ENCODE measurements at places on chromosomes 7 and 10.

- no peak for DNase-seq
Observed at GRCh38 chr10:88336334-88336733, 246.8 kb downstream of the RNLS start.

- no peak for DNase-seq
Observed at GRCh38 chr7:50531928-50532327, 33.3 kb downstream of the DDC start.

DNA sequence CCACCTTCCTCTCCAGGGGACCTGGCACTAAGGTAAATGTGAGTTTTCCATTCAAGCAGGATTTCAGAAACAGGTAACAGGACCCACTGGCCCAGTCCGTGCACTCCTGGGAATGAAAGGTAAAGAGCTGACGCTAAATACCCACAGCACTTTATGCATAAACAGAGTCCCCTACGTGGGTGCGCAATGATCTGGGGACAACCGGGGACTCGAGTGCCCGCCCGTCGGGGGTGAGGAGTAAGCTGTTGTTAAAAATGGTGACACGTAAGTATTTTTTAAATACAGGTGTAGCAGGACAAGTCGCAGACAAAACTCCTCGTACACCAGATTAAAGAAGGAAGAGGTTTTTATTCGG, 47.2 kb upstream of the PPP2R2D start:
- DNase-seq = no peak

DNA sequence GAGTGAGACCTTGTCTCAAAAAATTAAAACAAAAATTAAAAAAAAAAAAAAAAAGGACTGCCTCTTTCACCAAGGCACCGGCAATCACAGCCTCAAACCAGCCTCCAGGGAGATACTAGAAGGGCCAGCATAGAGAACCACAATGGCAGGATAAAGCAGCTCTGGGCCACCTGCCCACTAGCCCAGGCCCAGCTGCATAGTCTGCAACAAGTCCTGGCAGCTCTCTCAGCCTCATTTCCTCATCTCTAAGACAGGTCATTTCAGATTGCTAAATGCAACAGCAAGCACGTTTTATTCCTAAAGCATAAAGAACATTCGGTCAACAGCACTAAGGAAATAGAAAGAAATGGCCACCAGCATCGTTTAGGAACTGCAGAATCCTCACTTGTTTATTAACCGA, 28.8 kb downstream of the XPNPEP1 start:
- no peak for DNase-seq

- no peak for DNase-seq
Observed at GRCh38 chr7:55962014-55962413, 2.4 kb upstream of the NIPSNAP2 start.

DNA sequence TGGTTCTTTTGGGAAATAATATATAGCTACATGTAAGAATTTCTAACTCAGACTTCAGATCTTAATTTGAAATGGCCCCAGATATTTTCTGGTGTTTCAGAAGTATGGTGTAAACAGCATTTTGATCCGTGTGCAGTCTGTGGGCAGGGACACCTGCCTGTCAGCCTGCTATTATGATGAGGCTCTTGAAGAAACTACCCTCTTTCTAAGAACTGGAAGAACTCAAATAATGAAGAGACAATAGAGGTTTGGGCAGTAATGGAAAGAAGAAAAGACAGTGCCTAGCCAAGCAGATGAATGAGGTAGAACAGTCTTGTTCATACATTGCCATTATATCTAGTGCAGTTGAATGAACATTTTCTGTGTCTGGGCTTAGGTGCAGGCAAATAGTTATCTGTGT, 256.6 kb downstream of the ARHGAP21 start:
- no peak for DNase-seq

DNA sequence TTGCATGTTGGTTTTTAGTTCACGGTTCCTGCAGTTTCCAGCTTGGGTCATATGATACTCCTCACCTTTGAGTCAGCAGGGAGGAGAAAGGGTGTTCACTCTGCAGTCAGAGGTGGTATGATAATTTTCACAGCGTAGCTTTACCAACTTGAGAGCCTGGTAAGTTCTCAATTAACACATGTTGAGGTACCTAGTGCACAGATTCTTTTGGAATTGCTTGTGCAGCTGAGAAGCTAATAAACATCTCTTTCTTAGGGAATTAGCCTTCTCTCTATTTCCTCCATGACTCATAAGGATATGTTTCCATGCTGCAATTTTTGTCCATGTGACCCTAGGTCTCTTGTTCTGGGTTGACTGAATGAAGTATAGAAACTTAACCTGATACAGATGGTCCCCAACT, 166.6 kb downstream of the KIF20B start:
- no peak for DNase-seq

GRCh38 chr10:132385721-132386418, 11.1 kb upstream of the PWWP2B start:
- DNase-seq = no peak

DNA sequence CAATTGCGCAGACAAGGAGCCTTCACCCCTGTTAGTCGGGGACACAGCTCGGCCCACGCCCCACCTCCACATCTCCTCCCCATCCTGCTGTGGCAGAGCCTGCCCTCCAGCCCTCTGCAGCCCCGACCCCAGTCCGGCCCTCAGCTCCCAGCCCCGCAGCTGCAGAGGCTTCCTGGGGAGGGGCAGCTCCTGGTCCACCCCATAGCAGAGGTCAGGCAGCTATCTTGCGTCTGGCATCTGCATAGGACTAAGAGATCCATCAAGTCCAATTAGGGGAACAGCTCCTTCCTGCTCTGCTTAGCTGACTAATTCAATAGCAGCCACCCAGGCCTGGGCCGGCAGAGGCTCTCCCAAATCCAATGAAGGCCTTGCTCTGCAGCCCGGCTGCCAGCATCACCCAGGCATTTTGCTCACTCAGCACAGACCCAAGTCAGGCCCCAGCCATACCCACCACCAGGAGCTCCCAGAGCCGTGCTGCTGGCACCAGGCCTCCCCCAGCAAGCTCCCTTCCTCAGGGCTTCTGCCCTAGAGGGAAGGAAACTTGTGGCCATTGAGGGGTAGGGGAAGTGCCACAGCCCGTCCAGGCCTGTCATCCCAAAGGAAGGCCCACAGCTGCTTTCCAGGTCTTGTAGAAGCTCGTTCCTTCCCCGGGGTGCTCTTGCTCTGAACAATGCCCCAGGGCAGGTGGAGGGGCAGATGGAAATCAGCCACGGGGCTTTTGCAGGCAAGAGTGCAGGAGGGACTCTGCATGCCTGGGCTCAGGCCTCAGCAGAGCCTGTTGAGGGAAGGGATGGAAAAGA, 106.2 kb upstream of the RET start:
- no peak for DNase-seq

GRCh38 chr7:27946351-27946750, 206.4 kb downstream of the TAX1BP1 start:
- no peak for DNase-seq

GRCh38 chr7:82700741-82701140, 257.2 kb upstream of the CACNA2D1 start:
- DNase-seq = no peak

GRCh38 chr10:37639200-37639599, 218.2 kb downstream of the ZNF248 start:
- no peak for DNase-seq

- no peak for DNase-seq
Observed at GRCh38 chr10:17782921-17783665, 26.1 kb upstream of the MRC1 start.

- DNase-seq = no peak
Observed at GRCh38 chr7:40544221-40544723, 409.5 kb downstream of the SUGCT start.

GRCh38 chr10:1882180-1882579, 144.9 kb upstream of the ADARB2 start:
- DNase-seq = no peak

DNA sequence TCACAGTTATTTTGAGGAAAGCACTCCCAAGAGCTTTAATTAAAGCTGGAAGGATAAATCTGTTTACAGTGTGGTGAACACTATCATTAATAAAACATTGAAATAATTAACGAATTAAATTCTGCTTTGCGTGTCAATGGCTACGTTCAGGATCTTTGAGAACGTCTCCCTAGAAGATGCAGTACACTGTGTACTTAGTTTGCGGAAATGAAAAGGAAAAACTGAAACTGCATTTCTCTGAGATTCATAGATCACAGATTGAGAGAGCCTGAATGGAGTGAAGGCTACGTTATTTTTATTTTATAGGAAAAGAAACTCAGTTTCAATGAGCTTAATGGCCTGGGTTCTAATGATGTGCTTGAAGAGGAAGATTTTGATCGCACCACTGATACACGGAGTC, 85.3 kb downstream of the NRP1 start:
- DNase-seq = no peak

DNA sequence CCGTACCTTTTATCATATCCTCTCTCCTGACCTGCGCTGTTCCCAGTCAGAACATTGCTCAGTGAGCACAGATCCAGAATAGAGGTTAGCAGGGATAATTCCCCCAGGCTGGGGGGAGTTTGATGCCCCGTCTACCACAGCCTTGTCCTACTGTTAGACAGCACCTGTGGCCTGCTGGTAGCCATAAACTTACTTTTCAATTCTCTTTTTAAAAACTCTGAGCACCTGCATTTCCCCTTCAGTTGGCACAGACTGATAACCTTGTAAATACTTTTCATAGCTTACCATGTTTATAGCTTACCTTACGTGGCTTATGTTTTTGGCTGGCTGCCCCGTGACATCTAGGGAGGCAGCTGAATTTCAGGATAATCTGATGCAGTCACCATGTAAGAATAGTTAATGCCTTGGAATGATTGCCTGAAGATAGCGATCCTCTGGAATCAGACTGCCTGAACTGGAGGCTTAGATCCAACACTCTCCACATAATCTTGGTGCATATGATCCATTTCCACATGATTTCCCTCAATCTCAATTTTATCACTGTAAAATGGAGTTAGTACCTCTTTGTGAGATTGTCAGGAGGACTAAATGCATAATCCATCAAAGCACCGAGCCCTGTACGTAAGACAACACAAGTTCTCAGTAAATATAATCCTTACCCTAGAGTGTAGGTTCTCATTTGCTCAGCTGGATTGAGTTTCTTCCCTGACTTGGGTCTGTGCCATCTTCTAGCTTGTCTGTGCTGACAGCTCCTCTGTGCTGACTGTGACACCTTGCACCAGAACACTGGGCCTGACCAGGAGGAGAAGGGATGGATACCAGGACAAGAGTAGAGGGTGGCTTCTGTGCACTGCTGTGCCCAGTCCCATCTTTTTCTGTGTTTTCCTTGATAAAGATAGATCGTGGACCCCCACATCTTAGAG, 111.7 kb upstream of the GJD4 start:
- DNase-seq = no peak

- no peak for DNase-seq
Observed at GRCh38 chr7:877312-878232, 1.2 kb downstream of the GET4 start.

GRCh38 chr7:104207348-104207730, 474 bp downstream of the ORC5 start:
- no peak for DNase-seq

- DNase-seq = no peak
Observed at GRCh38 chr7:82347808-82348207, 95.8 kb downstream of the CACNA2D1 start.

GRCh38 chr7:30173058-30173897, 38.5 kb downstream of the MTURN start:
- DNase-seq = no peak

DNA sequence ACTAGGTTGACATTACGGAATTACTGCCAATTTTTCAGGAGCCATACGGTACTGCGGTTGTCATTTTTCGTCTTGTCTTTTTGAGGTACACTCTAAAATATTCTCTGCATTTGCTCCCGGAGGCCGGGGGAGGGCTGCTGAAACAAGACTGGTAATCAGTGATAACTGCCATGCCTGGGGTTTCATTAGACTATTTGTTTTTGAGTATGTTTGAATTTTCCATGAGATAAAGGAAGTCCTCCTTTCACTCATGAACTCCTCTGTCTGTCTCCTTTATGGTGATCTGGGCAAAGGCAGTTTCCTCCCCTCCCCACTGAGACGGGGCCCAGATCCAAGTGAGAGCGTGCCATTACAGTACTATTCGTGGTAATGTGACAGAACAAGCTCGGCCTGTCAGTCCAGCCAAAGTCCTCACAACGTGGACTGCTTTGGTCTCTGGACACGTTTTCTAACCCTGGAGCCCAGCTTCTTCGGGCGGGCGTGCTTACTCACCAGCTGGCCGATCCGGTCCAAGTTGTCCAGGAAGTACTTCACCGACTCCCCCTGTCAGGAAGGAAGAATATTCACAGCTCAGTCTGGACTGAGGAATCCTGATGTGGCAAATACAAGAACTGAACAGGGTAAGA, 45.1 kb downstream of the AMZ1 start:
- no peak for DNase-seq

DNA sequence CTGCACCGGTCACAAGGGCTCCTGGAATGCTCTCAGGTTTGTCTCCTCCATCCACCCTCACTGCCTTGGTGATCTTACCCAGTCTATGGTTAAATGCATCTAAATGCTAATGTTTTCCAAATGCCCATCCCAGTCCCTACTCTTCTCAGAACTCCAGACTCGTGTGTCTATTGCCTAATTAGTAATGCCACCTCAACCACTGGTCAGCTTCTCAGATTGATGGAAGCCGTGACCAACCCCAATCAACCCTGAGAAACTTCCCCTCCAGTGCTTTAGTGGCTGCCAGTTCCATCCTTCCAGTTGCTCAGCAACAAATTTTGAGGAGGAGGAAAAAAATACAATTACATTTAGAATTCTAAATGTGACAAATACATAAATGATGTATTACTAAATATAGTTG, 18.6 kb downstream of the NUDCD3 start:
- DNase-seq = no peak

GRCh38 chr7:101973130-101973529, 155.7 kb downstream of the CUX1 start:
- no peak for DNase-seq

DNA sequence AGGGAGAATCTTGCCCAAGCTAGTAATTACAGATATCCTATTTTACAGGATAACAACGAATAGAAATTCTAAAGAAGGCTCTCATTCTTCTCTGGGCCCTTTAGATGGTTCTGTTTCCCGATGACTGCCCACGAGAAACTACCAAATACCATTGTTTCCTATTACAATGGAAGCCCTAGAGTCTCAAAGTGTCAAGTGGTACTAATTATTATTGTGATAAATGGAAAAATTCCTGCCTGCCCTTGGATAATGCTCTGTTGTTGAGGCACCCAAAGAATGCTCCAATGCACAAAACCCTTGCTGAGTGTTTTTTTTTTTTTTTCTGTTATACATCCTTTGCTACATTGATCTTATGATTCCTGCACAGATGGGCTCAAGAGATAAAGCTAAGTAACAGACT, 504.5 kb downstream of the XPNPEP1 start:
- DNase-seq = no peak

DNA sequence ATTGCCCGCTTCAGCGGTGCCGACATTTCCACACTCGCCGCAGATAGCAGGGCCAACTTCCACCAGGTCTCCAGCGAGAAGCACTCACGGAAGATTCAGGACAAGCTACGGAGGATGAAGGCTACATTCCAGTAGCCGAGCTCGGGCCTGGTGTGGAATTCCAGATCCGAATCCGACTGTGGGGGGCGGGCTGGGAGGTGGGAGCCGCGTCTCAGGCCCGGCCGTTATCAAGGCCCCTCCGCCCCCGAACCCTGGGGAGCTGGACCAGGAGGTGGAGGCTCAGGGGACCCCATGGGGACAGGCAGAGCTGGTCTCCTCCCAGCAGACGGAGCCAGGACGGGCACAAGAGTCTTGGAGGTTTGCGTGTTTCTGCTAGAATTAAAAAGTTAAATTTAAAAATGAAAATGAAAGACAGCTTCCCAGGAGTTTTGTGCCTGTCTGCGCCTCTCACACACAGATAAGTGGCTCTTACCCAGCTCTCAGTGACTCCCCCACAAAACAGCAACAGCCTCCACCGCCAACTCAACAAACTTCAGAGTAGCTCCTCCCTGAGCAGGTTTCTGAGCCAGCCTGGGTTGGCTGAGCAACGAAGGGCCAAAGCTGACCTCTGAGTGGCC, 5.2 kb upstream of the UTF1 start:
- DNase-seq = no peak

All from activated T-helper 1 cell treated with Interleukin-2 at 50 U/mL for 16 hours (primary cell).